Stimulated activated CD8-positive, alpha-beta memory T cell treated with anti-CD3 and anti-CD28 coated beads, Interleukin-4, amount 100 ng/mL, for 4 hours (primary cell): ENCODE measurements at places on chromosomes 13 and 19.
A peak's percentile ranks its signal among the peaks of the same experiment; 100 is the strongest.

DNA sequence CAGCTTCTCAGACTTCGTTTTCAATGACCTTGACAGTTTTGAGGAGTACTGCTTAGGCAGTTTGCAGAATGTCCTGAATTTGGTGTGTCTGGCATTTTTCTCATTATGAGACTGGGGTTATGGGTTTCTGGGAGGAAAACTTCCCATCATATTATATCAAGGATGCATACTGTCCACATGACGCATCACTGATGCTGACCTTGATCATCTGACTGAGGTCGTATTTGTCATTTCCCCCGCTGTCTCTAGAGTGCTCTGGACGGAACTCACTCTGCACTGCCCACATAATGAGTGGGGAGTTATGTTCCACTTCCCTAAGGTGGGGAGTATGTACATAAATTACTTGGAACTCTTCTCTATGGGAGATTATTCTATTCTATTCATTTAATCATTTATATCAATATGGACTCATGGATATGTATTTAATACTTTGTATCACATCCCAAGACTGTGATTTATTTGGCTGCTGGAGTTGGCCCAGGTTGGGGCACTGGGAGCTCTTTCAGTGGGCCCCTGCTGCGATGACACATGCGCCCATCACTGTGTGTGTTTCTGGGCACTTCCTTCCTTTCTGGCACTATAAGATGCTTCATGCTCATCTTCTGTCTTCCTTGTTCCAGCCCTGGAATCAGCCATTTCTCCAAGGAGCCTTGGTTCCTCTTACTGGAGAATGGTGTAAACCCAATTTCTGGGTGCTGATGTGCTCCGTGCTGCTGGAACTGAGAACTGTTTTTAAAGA lies 138.6 kb downstream of the MIPEP start:
- no peak for DNase-seq

DNA sequence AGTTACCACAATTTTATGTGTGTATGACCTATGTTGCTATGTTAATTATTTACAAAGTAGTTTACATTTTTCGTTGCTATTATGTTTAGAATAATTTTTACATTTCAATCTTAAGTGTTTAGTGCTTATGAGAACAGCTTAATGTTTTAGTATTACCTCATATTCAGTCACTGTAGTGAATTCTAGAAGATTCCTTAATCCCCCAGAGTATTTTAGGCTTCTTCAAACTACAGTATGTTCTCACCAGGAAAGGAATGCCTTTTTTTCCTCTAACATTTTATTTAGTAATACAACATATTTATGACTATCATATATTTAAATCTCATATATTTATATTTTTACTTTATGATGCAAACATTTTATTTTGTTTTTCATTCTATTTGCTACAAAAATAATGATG lies 612.1 kb upstream of the KLHL1 start:
- no peak for DNase-seq

GRCh38 chr19:13034636-13035035 lies 39.4 kb downstream of the NFIX start:
- DNase-seq = no peak

GRCh38 chr13:46179491-46179908 lies 2.5 kb downstream of the LCP1 start:
- peak; percentile 60 for DNase-seq

GRCh38 chr13:44174769-44175425 lies 198.7 kb upstream of the SERP2 start:
- DNase-seq = no peak

- no peak for DNase-seq
Observed at GRCh38 chr13:28641600-28641926, 17.4 kb upstream of the POMP start.

GRCh38 chr19:1975162-1975480 lies 34.1 kb downstream of the CSNK1G2 start:
- no peak for DNase-seq

- no peak for DNase-seq
Observed at GRCh38 chr13:49533591-49534269, 38.0 kb downstream of the PHF11 start.

DNA sequence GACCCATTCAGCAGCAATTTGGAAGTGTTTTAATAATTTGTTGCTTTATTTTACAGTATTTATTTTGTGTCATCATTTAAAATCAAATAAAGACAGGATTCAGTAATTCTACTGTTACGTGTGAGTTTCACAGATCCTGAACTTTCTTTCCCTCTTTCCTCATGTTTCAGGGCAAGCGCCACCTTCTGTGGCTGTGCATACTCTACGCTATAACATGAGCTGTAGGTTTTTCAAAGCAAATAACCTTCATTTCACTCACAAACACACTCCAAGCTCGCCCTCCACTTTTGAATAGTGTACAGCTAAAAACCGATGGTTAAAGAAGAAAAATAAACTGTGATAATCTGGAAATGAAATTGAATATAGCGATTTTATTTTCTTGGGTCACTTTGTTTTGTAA lies 753.3 kb downstream of the OLFM4 start:
- DNase-seq = no peak

DNA sequence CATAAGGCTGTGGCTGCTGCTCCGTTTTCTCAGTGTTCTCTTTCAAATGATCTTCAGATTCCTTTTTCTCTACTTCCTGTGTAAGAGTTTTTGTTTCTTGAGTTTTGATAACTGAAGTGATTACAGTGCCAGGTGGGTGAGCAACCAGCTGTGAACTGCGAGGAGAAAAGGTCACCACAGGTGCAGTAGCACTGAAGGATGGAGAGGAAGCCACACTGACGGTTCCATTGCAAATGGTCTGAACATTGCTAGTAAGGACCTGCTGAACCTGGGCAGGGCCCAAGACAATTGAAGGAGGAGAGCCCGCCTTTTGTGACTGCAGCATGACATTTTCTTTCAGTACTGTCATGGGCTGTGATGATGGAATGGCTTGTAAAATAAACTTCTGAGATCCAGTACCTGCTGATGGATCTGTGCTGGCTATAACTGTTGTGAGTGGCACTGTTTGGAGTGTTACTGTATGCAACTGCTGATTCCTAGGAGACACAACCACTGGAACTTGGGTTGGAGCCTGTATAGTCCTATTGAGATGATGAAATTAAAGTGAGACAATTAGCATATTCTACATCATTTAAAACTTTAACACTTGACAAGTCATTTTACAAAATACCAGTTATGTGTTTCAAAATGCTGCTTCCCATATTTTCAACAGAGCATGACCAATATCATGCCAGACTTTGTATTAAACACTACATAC lies 85.5 kb downstream of the ELF1 start:
- no peak for DNase-seq

GRCh38 chr13:102452836-102453235 lies 51.0 kb upstream of the FGF14 start:
- DNase-seq = no peak

DNA sequence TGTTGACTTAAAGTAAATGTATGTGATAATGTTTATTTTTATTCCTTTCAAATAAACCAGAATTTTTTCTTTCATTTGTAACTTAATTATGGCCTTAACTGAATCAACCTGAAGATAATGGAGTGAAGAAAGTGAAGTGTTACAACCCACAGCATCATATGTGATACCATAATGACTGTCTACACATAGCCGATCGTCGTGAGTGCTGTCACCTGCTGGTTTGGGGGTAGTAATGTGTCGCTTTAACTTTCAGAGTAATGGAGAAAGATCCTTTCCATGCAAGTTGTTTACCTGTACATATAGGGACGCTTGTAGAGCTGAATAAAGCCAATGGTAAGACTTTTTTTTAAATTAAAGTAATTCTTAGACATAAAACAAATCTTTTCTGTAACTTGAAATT lies 9.9 kb downstream of the CDC16 start:
- no peak for DNase-seq

GRCh38 chr19:58355908-58356765 lies 2.8 kb upstream of the A1BG start:
- no peak for DNase-seq

DNA sequence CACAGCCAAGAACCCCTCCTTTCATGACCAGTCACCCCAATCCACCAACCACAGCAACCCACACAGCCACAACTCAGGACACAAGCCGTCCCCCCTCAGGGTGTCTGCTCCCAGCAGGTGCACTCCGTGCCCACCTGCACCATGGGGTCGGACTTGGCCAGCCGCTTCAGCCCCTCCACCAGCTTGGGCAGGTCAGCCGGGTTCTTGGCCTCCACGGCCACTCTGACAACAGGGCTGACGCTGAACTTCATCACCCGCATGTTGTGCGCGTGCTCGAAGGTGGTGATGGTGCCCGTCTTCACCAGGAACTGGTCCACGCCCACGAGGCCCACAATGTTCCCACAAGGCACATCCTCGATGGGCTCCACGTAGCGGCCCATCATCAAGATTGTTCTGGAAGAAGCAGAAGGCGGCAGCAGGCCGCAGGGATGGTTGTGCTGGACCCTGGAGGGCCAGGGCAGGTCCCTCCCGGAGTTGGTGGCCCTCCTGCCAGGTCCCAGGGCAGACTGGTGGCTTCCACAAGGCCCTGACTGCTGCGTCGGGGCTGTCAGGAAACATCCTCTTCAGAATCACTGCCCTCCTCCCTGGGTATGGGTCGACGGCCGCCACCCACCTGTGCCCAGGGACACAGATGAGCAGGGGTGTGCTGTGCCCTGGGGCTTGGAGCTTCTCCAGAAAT lies 5.5 kb downstream of the EEF2 start:
- no peak for DNase-seq

GRCh38 chr19:13841086-13841961 lies 35.6 kb upstream of the NANOS3 start:
- no peak for DNase-seq

DNA sequence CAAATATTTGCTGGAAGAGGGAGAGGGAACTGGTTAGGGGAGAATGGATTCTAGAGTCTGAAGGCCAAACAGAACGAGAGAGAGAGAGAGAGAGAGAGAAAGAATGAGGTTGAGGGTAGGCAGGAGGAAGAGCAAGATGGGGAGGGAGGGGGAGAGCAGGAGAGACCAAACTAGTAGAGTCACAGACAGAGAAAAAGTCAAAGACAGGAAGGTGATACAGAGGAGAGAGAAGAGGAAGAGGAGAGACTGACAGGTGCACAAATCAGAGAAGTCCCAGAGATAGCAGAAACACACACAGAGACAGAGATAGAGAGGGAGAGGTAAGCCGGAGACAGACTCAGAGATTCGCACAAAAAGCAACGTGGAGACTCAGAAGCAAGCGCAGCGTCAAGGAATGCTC lies 5.6 kb upstream of the CACNG6 start:
- no peak for DNase-seq

DNA sequence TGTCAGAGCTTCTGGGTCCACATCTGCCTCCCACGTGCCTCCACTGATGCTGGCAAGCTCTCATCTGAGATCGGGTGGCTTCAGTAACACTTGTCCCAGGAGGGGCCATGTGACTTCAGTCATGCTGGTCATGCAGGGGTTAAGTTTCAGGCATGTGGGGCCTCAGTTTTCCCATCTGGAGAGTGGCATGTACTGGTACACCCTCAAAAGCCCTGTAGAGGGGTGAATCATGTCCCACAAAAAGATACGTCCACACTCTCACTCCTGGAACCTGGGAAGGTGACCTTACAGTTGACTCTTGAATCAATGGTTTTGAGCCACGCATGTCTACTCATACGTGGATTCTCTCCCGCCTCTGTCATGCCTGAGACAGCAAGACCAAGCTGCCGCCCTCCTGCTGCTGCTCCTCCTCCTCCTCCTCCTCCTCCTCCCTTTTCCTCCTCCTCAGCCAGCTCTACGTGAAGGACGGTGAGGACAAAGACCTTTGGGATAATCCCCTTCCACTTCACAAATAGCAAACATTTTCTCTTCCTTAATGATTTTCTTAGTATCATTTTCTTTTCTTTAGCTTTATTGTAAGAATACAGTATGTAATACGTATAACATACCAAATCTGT lies 53.7 kb downstream of the COMP start:
- DNase-seq = no peak

GRCh38 chr19:23071147-23071511 lies 45.7 kb upstream of the ZNF730 start:
- DNase-seq = no peak
